ENCODE measurements at places on chromosomes 5 and 9.
A peak's percentile ranks its signal among the peaks of the same experiment; 100 is the strongest.

DNA sequence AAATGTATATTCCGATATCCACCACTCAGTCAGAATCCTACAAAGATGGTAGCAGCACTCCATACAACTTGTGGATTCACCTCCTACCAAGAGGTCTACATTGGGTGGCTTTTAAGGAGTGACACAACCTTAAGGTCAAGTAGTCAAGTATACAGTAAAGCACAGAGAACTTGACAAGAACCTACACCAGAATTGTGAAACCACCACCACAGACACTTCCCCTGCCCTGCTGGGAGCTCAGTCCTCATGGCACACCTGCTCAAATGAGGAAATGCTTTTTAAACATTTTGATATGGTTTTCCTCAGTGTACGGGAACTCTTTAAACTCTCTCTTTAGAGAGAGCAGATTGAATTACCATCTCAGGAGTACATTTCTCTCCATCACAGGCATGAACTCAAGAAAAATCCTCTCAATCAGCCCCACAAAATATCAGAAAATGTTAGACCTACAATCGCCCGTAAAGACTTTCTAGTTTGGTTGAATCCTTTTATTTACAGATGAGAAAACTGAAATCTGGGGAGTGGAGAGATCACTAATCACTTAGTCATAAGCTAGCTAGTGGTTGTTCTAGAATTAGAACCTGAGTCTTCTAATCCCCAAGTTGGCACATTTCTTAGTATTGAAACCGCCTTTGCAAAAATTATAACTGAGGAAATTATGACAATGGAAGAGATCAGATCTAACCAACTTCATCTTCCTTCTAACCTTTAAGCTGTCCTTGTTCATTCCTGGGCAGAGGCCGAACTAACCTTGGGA lies 38.5 kb upstream of the NR4A3 start:
- no peak for DNase-seq

GRCh38 chr9:105425816-105426433 lies 21.9 kb upstream of the FSD1L start:
- DNase-seq = no peak

GRCh38 chr5:15010936-15011335 lies 139.4 kb upstream of the ANKH start:
- DNase-seq = no peak

DNA sequence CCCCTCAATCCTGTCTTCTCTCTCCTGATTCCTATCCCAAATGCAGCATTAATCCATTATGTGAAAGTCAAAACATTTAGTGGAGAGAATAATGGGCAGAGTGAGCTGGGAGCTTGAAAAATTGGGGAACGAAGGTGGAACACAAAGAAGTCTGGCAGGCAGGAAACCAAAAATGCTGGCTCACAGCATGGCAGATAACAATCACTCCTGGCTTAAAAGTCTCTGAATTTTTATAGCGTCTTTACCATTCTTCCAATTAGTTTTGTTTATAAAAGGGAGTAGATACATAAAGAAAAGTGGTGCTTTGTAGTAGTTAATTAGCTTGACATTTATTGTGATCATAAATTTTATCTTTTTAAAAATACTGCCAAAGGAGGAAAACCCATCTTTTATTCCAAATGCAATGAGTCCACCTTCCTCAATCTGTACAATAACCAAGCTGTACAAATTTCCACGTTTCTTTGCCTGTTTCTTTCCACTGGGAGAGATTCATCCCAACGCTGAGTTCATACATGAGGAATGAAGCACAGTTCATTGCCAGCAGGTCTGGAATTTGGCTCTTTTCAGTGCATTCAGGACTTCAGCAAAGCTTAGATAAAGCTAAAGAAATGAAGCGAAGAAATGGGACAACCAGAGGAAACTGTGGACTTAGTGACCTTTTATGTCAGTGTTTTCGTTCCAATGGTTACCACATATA lies 174.7 kb downstream of the HMHB1 start:
- DNase-seq = peak; percentile 23

GRCh38 chr5:93601071-93601801 lies 18.2 kb downstream of the NR2F1 start:
- peak; percentile 56 for DNase-seq

DNA sequence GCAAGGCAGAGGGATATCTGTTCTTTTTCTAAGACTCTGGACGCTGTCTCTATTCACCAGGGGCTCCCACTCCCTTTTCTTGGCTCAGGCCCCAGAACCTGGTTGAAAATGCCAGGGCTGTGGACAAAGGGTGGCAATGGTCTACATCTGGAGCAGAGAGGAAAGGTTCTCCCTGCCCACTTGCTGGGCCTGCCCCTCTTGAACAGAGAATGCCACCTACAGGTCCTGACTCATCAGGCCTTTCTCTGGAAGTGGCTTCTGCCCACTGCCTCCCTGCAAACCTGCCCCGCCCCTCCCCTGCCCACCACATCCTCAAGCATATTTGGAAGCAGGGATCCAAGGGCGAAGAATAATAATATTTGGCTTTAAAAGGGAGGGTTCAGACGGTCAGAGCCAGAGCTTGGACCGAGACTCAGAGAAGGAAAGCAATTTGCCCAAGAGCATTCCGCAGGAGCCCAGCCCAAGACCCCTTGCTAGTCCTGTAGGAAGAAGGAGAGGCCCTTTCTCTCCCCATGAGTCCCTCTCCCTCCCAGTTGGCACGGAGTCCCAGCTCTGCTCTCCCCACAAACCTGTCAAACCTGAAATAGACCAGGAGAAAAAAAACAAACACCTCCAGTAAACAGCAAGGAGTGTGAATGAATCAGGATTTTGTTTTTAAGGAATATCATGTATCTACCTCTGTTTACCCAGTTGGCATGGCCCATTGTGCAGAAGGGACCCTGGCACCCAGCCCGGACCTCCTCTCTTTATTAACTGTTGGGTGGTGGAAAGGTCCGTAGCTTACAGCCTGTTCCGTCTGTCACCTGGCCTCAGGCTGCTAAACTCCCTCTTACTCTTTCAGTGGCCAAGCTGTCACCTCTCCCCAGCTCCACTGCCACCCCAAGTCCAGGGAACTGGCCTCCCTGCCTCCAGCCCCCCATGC lies 37.7 kb upstream of the STXBP1 start:
- no peak for DNase-seq

DNA sequence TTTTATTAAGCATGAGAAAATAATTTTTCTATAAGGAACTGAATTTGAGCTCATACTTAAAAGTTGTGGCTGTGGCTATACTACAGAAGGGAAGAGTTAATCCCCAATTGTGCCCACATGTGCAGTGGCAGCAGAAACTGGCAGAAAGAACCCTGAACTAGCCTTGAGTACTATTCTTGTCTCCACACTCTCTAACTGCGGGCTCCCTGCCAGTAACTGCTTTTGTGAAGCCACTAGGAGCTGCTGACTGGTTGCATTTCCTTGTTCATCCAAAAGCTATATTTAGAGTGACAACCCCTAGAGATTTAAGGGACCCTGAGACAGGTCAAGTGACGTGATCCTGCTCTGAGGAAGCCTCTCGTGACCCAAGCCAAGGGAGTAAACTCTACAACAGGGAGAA lies 238.6 kb downstream of the ELAVL2 start:
- no peak for DNase-seq

GRCh38 chr5:148970228-148970627 lies 92.6 kb downstream of the SH3TC2 start:
- DNase-seq = no peak

DNA sequence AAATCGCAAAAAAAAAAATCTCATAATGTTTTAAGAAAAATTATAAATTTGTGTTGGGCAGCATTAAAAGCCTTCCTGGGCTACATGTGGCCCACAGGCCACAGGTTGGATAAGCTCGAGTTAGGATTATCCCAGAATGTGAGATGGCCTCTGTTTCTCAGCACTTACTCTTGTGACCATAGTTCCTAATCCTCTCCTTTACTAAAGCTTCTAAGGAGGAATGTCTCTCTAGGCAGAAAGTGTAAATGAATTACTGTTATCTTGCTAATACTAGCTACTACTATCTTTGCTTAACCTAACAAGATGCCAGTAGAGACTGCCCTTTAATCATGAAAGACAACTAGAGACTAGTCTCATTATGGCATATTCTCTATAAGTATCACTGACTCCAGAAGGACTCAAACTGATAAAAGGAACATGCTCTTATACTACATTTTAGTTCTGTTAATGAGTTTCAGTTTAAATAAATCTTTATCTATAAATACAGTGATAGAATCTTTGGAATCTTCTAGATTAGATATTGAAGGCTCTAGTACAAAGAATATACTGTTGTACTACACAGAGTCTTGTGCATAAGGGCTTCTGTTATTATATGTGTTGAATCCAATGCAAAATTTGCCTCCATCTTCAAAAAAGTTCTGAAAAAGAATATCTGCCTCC lies 13.8 kb downstream of the INVS start:
- DNase-seq = no peak

DNA sequence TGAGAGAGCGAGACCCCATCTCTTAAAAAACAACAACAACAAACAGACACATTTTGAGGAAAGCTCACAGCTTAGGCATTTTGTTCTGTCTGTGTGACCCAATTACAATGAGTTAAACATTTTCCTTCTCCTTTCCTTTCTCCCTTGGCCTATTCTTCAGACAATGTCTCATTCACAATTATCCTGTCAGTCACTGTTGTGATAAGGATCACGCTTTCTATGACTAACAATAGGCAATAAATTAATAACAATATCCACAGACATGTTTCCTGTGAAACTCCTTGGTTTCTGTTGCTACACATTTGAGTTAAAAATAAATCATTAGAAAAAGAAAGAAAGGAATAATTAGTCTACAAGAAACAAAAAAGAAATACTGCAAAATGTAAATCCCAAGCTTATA lies 19.8 kb upstream of the CARTPT start:
- DNase-seq = no peak

GRCh38 chr9:129785866-129786265 lies 17.1 kb upstream of the TOR1B start:
- no peak for DNase-seq

GRCh38 chr9:131169563-131170240 lies 44.3 kb downstream of the NUP214 start:
- DNase-seq = peak; percentile 26

DNA sequence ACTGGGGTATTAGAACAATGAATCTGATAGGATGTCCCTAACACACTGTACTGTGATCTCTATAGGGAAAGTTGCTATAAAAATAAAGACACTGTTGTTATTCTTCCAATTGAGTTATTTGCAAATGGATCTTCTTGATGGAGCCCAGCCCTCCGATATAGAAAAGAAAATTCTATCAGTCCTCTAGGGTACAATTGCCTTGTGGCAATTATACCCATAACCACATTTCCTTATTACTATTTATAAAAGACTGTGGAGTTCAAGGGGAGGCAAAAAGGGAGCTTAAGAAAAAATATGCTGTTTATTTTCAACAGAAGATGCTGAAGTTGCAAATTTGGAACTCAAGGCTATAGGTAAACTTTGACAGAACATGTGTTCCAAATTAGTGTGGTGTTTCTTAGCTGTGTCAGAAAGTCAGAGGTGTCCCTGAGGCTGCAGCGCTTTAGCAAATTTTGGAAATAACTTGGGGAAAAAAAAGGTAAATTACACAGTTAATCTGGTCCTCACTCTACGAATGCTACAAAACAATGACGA lies 116.5 kb downstream of the NFIB start:
- no peak for DNase-seq

DNA sequence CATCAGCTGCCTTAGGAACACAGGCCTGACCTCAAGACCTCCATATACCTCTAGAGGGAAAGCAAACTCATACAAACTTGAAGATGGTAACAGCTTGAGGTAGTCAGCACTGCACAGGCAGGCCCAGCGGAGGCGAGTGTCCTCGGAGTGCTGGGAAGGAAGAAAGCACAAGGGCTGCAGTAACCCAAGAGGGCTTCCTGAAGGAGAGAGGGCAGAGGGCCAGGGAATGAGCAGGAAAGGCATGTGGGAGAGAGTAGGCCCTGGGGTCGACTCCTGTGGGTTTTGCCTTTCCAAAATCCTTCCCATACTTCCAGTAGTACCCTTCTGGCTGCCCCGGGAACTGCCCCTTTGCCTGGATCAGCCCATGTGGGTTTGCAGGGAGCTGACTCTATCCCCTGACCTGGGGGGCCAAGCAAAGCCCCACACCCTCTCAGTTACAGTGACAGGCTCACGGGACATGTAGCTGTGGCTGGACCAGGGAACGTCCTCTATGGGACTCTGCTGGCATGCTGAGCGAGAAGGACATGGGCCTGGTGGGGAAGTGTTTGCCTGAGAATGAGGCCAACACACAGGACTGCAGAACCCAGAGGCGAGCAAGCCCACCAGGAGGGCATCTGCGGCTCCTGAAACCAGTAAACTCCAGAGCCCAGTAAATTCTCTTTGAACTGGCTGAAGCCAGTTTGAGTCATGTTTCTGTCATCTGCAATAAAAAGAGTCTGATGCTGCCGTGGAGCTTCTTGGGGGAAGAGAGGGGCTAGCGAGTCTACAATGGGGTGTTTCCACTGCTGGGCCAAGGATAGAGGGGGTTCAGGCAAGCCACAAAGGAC lies 64.1 kb downstream of the COL23A1 start:
- peak; percentile 7 for DNase-seq

- DNase-seq = no peak
These were observed 152.1 kb downstream of the UNC13B start for GRCh38 chr9:35313916-35314315.

DNA sequence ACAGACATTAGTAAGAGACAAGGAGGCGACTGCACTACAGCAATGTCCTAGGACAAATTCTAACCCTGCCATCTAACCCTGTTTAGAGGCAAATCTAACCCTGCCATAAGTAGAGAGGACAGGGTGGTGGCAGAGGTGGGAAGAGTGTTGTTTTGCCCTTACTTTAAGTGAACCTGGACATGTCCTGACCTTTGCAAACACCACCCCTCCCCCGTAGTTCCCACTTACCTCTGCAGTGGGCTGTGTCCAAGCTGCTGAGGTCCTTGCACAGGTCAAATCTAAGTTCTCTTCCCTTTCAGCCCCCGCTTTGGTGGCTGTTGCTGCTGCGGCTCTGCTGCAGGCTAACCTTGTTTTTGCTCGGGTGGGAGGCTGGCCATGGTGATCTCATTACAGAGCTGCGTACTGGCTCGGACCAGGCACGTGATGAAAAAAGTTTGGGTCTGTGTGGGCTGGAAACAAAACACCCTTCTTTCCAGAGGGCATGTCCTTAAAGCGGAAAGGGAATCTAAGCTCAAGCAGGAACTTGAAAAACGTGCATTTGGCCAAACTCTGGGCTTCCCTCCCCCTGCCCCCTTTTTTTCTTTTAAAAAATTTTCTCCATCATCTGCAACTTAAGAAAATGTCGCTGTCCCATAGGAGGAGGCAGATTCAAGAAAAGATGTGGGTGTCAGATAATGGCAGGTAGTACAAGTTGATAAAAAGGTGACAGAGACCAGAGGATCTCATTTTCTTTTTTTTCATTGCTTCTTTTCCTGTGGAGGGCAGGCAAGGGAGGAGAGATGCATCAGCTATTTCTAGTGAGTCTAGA lies at the start of gene FAXDC2:
TSS of gene FAXDC2 (minus strand) at position 349 of the 808 bp plus-strand sequence. CDS start 12,425 bp downstream, outside the sequence.
- DNase-seq = peak; percentile 96

GRCh38 chr9:80094176-80094771 lies 522.5 kb downstream of the TLE4 start:
- DNase-seq = no peak

GRCh38 chr5:166505067-166505466 lies 1786.4 kb upstream of the WWC1 start:
- DNase-seq = no peak

- no peak for DNase-seq
These were observed 406.3 kb upstream of the ADAMTSL1 start for GRCh38 chr9:18067548-18068120.
